GM04504 (cell line): ENCODE measurements at places on chromosomes 6 and 20.

- no peak for DNase-seq
These were observed 172.3 kb downstream of the TMEM242 start for GRCh38 chr6:157151029-157151428.

GRCh38 chr20:58606184-58606583 is 44.9 kb upstream of the STX16 start:
- DNase-seq: no peak

DNA sequence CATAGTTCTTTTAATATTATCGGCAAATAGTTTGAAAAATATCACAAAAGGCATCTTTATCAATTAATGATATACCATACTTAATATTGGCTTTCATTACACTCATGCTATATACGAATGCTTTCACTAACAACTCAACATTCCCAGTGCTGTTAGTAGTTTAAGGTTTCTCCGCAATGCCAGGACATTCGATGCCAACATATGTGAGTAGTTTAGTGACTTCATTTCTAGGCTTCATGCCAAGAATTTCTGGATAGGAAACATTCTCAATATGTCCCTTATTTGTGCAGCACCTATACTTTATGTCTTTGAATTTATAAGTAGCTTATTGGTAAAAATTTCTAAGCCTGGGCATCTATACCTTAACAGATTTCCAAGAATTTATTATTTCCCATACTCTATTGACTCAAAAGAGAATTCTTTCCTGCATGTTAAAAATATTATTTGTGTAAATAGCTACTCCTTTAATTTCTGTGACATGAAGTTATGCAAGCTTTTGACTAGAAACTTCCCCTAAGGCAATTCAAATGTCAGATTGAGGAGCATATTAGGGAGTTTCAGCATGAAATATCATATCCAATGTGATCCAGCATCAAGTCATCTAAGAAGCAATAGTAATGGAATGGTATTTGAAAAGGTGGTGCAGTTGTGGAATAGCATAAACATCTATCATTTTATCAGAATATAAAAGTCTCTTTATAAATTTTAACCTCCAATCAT is 236.0 kb upstream of the STXBP5 start:
- DNase-seq: peak; percentile 53

- DNase-seq: no peak
These were observed 891.7 kb downstream of the C6orf118 start for GRCh38 chr6:164417537-164418261.

DNA sequence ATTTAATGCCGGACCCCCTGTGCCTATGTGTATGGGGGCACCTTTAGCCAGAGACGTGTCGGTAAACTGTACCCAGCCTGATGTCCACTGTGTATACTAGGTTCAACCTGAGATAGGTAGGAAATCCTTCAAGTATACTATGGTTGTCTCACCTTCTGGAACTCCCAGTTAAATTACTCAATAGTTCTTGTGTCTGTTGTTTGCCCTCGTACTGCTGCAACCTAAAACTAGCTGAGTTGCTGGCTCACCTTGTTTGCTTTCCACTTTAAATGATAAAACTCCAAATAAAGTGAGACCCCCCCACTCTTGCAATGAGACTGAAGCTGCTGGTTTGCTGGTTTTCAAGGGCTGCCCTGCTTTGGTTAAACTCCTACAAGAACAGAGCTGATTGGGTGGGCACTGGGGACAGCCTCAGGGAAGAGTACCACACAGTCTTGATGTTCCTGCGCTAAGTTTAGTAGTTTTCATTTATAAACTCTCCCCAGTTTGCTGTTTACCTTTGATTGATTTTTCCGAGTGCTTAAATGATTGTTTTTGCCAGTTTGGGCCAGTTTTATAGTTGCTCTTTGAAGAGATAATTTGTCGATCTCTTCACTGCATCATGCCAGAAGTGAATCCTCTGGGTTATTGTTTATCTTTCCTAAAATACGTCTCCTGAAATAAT is 1281.8 kb upstream of the MAP3K7 start:
- DNase-seq: no peak

GRCh38 chr6:21085643-21086042 is 507.9 kb upstream of the SOX4 start:
- DNase-seq: no peak

GRCh38 chr6:53593001-53593488 is 48.1 kb upstream of the GCLC start:
- DNase-seq: peak; percentile 71

GRCh38 chr6:139706912-139707311 is 332.5 kb upstream of the CITED2 start:
- no peak for DNase-seq
